Activated naive CD4-positive, alpha-beta T cell (primary cell): ENCODE measurements at places on chromosomes 6 and 20.

- no peak for DNase-seq
Measured at GRCh38 chr20:64228751-64229506, 26.6 kb upstream of the PCMTD2 start.

DNA sequence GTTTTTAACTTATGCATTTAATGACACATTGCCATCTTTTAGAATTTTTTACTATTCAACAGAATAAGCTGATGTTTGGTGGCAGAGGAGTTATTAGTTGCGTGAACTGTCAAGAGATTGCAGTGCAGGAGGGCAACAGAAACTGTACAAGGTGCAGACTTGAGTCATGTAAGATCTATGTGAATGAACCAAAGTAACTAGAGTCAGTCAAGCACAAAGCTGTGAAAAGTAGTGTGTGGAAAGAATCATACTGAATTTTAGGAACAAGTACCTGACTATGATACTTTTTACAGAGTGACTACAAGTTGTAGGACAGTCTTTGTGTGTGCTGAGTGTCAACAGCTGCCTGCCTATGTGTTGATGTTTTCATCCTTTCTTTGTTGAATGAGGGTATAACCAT lies 2.7 kb upstream of the C6orf163 start:
- DNase-seq = no peak

DNA sequence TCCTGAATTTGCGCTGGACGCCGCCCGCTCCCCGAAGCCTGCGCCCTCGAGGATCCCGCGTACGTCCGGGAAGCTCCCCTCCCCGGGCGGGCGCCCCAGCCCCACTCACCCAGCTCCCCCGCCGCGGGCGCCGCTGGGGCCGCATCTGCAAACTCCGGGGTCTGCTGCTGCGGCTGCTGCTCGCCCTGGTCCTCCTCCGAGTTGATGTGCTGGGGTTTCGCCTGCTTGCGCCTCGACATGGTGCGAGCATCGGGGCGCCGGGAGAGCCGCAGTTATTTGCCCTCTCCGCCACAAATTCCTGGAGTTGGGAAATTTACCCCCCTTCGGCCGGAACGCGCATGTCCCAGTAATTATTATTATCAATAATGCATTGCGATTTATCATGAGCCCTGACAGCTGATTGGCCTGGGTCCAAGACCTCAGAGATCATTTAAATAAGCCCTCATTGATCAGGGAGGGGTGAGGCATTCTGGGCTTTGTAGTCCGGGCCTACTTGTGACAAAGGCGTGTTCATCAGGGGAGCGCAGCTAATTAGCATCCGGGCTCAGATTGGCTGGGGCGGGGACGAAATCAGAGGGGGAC lies at the start of gene SALL4:
SALL4 (minus strand) TSS at position 352 of the 582 bp plus-strand sequence; CDS start at position 239, 113 bp downstream.
- DNase-seq = no peak

DNA sequence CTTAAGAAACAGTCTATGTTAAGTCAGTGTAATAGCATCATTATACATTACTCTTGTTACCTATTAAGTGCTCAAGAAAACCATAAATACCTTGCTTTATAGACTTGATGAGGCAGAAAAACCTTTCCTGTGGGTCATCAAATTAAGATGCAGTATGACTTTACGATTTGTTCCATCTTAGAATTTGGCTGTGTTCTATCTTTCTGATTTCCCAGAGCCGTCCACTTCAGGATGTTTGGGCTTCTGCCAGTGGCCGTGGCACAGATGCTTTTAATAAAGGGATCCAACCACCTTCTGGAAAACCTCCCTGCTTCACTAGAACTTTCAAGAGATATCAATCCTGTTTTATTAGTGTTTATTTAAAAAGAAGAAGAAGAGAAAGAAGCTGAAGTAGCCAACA lies 71.2 kb downstream of the PDE7B start:
- DNase-seq = no peak

- no peak for DNase-seq
Measured at GRCh38 chr6:138422861-138423260, 18.8 kb downstream of the HEBP2 start.

DNA sequence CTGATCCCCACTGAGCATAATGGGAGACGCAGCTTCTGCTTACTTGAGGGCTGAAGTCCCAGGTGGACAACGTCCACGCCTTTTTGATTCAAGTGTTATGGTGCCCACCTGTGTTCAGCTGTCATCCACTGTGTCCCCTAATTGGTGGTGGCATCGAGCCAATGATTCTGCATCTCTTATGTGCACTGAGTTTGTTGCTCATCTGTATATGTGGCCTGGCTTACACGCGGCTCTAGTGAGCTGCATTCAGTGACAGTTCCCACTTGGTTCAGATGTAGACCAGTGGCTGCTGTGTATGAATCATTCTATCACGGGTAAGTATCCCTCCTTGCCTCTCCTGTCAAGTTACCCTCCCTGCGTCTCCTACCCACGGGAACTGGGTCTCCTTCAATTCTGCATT lies 131.2 kb upstream of the CLDN20 start:
- no peak for DNase-seq

- no peak for DNase-seq
Measured at GRCh38 chr6:35024551-35025054, 116.5 kb downstream of the TCP11 start.

DNA sequence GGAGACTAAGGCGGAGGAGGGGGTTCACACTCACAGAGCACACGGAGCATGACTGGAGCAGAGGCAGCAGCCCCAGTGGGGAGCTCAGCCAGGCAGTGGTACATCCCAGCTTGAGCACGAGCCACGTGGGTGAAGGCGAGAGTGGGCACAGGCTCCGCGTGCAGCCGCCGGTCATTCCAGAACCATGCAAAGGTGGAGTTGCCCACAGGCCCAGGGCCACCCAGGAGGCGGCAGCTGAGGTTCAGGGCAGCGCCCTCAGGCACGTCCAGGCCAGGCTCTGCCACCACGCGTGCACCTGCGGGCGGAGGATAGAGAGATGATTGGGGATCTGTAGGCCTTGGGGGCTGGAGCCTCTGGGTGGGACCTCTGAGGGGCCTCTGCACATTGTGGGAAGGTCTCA lies 9.5 kb upstream of the ADAM33 start:
- DNase-seq = no peak

DNA sequence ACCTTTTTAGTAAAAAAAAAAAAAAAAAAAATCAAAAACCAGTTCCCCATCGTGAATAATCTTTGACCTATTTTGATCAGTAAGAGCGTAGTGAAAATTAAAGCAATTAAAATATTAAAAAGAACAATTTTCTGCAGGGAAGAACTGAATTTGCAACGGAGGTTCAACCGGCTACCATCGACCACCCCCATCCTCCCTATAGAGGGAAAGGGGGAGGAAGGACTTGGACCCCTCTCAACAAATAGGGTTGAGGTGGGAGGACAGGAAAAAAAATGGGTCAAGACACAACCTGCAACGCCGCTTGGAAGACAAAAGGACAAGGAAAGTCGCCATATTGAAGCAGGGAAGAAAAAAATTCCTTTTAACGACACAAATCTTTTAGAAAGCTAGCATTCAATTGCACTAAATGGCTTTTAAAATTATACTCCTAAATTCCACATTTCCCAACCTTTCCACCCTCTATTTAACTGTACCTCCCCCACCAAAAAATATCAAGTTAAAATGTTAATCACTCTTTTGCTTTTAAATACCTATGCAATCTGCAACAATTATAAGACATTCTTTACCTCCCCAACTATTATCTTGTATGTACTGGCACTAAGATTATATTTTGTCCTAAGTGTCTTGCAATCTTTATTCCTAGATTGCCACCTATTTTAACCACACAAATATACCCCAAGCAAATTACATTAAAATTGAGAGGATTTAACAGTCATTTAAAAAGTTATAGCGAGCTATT lies 1.7 kb downstream of the PPP1R10 start:
- DNase-seq = no peak

DNA sequence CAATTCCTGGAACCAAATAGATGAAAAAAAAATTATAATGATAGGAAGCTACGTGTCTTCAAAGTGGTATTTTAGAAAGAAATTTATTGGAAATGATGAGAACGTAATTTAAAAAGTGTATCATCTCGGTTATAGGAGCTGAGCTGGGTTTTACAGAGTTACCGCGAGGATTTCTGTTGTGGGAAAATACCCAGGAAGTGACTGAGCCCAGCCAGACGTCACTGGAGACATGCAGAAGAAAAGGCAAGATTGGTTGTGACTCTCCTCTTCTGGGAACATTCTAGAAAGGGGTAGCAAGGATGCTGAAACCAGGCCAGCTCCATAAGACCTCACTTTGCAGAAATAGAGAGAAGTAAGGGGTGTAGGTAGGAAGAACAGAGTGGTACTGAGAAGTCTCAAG lies 95.9 kb upstream of the ADGRF1 start:
- no peak for DNase-seq

GRCh38 chr6:137661601-137662000 lies 167.4 kb upstream of the OLIG3 start:
- no peak for DNase-seq

DNA sequence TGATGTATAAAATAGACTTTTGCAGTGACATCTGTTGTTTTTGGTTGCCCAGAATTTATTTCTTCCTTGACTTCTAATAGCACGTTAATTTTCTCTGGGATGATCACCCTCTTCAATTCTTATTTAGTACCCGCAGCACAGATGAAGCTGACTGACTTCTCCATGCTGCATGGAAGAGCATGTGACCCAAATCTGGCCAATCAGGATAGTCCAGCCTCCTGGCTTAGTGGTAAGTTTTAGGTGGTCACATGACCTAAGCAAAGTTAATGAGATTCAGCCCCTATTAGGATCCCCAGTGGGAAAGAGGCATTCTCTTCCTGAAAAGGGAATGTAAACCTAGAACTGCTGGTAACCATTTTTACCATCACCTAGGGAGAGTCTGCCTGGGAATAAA lies 13.8 kb upstream of the SIRT5 start:
- no peak for DNase-seq

DNA sequence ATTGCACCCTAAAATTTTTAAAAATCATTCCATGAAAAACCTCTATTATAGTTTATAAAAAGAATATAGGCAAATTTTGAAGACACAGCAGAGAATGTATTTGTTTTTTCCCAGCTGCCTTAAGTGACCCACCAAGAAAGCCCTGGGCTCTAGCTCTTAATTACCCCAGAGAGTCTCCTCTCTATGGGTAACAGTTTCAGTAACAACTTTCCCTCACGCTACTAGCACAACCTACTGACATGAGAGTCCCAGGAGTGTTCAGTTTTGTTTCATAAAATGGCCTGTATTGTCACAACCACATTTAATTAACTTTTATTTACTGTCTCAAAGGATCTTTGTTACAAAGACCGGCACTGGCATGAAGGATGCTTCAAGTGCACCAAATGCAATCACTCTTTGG lies 41.5 kb downstream of the FHL5 start:
- DNase-seq = no peak

DNA sequence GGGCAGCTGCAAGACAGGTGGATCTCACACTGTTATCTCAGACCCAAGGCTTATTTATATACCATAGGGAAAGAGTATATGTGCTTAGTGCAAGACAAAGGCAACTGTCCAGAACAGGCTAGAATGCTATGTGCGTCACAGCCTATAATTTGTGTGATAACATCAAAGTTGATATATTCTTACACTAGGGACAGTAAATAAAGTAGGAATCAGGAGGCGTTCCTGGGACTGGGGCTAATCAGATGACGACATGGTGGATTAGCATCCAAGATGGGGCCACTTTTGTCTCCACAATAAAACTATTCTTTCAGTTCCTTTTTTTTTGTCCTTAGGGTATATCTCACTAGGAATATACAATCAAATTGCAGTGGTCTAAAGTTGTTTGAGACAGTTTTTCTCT lies 54.9 kb upstream of the IER3 start:
- no peak for DNase-seq

DNA sequence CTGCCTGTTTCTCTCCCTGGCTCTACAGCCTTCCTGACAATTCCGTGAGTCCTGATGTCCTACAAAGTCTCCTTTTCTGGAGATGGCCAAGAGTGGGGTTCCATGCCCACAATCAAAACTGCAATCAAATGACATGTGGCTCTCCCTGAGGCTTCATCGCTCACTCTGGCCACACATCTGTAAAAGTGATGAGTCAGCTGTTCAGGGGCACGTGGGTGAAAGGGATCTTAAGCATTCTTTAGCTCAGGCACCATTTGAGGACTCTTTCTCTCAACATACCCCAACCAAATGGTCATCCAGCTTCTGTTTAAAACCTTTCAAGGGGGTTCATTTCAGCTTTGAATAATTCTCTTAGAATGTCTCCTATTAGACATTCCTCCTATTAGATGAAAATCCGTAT lies 42.3 kb upstream of the EYA2 start:
- DNase-seq = no peak

GRCh38 chr20:40521962-40522361 lies 167.1 kb downstream of the MAFB start:
- no peak for DNase-seq

DNA sequence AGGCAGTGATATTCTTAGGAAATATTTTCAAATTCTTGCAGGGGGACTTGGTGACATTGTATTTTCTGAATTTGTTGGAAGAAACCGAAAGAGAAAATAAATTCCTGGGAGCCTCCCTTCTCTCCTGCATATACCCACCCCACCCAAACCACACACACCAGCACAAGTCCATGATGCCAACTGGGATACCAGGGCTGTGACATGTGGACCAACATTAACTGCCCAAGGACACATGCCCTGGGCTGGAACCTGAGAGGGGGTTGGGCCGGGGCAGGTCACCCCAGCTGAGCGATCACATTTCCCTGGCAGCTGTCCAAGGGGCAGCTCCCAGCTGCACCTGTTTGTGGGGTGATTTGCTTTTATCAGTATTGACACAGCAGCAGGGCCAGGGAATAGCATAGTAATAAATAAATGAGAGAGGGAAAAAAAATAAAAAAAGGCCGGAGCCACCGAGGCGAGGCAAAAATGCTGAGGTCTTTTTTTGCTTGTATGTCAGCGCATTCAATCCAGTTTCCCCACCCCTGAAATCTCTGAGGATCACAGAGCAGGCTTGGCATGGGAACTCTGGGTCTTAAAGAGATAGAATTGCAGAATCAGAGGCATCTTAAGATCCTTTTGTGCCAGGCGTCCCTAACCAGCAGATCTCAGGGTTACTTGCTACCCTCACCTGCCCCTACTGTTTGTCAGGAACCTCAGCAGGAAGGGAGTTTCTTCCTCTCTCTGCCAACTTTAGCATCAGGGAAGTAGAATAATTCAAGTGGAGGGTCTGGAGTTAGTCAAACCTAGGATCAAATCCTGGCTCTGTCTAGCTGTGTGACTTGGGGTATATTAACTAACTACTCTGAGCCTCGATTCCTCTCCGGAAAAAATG lies 66.5 kb upstream of the PIM1 start:
- DNase-seq = no peak

DNA sequence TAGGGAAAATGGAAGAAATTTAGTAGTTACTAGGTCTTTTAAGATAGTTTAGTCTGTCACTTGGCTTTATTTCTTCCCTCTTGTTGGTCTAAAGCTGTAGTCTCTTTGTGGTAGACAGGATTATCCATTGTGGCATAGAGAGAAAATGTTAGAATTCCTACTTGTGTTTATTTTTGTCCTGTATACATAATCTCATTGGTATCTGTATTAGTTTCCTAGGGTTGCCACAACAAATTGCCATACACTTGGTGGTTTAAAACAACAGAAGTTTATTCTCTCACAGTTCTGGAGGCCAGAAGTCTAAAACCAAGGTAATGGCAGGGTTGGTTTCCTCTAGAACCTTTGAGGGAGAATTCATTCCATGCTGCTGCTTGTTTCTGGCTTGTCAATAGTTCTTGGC lies 119.4 kb downstream of the ZFAND3 start:
- no peak for DNase-seq
